ENCODE measurements at places on chromosomes 5 and 9.

GRCh38 chr5:57193757-57194413 lies 20.0 kb downstream of the GPBP1 start:
- DNase-seq = no peak

DNA sequence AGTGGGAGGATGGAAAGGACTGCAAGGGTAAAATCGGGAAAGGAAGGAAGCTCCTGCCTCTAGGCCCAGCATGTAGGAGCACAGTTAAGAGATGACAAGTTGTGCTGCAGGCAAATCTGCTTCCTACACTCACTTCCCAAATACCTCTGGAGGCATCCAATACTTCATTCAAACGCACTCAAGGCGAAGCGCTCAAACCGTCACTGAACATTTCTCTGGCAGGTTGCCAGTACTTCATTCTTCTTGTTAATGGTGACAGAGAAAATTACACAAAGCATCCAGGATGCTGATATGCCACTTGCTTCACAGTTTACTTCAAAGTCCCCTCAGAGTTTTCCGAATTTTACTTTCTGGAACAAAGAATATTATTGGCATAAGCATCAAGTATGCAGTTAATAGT lies 59.8 kb downstream of the NREP start:
- no peak for DNase-seq

DNA sequence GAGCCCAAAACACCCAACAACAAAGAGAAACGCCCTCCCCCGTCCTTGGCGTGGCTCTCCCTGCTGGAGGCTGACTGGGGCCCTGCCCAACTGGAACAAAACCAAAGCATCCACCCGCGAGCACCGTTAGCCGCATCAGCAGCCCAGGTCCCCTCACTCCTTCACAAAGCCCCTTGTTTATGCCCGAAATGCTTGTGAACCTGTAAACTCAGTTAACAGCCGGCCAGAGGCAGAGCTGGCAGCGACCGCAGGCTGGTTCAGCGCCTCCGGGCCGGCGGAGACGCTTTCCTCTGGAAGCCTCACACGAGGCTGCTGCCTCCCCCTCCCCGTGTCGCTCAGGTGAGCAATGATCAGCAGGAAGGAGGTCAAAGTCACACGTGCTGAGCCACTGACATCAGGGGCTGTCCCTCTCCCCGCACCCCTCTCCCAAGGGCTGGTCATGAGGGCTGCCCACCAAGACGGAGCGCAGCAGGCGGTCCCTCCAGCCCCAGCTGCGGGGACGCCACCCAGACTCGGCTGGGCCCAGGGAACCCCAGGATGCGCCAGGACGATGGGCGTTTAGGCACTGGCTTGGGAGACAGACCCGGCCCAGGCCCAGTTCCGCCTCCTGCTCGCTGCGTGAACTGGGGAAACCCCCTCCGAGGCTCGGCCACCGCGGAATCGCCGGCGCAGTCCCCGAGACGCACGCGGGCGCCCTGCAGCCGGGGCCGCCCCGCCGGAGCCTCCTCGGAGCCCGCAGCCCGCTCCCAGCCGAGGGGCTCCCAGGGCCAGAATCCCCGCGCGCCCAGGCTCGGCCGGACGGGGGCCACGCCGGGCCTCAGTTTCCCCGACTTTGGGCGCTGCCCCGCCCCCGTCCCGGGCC lies 563 bp downstream of the SNAPC4 start:
- DNase-seq = no peak

- DNase-seq = no peak
Measured at GRCh38 chr5:146548781-146549449, 32.9 kb upstream of the GPR151 start.

DNA sequence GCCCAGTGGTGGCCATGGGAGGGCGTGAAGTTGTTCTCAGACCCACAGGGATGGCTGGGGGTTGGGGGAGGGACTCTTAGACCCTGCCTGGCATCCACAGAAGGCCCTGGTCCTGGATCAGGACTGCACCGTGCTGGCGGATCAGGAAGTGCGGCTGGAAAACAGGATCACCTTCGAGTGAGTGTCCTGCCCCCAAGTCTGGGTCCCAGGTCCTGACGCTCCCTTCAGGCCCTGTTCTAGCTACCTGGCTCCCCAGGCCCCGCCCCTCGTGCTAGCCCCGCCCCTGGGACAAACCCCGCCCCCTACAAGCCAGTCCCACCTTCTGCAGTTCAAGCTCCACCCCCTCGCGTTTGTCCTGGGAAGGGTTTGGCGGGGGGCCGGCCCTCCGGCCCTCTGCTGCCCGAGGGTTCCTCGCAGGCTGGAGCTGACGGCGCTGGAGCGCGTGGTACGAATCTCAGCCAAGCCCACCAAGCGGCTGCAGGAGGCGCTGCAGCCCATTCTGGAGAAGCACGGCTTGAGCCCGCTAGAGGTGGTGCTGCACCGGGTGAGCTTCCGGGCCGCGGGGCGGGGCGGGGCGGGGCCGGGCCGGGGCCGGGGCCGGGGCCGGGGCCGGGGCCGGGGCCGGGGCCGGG lies 12.9 kb downstream of the RGS14 start:
- DNase-seq = no peak

- DNase-seq = no peak
Measured at GRCh38 chr9:106738109-106738508, 124.9 kb upstream of the ZNF462 start.

GRCh38 chr5:36198281-36198680 lies 43.4 kb downstream of the NADK2 start:
- no peak for DNase-seq

DNA sequence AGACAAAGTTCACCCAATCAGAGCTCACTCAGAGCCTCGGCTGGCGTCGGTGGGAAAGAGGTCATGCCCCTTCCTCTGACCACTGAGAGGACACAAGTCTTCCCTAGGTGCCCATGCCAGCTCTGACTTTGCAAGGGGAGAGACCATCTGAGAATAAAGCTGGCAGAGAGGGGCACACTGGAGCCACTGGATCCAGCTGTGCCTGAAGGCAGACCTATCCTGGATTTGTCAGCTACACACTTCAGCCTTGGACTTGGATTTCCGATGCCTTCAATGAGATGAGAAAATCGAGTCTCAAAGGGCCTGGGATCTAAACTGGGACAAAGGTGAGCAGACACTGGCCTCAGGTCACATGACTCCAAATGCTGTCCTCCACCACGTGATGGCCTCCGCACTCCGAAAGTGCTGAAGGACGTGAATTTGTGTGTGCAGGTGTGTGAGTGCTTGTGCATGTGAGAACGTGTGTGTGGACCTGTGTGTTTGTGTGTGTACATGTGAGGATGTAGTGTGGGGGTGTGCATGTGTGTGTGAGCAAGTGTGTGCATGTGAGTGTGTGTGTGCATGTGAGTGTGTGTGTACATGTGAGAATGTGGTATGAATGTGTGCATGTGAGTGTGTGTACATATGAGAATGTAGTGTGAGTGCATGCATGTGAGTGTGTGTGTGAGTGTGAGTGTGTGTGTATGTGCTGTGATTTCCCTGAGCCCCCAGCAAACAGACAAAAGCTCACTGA lies 37.9 kb downstream of the BARX1 start:
- no peak for DNase-seq

DNA sequence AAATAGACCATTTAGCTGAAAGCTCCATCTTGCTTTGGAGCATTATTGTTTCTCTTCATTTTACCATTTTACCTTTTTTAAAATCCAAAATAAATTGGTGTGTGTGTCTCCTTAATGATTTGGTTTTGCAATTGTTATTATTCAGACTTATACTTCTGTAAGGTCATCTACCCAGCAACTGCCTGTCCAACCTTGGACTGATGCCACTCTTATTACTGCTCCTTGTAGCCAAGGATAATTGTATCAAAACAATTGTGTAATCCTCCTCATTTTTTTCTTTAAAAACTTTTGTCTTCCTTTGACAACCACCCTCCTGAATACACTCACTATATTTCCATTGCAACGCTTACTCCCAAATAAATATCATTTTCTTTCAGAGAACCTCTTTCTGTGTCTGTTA lies 30.3 kb upstream of the HMGCR start:
- DNase-seq = no peak

GRCh38 chr5:122312591-122313406 lies 762 bp downstream of the SNCAIP start:
- no peak for DNase-seq

Data from stimulated activated CD8-positive, alpha-beta memory T cell treated with anti-CD3 and anti-CD28 coated beads, Interleukin-4, amount 100 ng/mL, for 1 hour (primary cell).